ENCODE measurements at places on chromosomes 12 and 14.

DNA sequence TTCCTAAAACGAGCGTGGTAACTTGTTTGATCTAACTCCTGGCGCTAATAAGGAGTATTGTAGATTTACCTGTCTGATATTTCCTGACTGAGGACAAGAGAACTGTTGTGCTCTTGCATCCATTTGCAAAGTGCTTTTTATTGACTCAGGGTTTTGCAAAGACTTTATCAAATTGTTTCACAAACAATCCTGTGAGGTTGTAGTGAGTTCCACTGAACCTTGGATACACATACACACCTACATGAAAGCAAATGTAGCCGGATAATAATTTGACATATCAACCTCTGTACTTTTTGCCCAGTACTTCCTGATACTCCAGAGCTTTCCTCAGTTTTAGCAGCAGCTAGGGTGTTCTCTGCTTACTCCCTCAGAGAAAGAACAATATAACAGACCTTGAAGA is 6.7 kb upstream of the PTGER2 start:
- no peak for DNase-seq

DNA sequence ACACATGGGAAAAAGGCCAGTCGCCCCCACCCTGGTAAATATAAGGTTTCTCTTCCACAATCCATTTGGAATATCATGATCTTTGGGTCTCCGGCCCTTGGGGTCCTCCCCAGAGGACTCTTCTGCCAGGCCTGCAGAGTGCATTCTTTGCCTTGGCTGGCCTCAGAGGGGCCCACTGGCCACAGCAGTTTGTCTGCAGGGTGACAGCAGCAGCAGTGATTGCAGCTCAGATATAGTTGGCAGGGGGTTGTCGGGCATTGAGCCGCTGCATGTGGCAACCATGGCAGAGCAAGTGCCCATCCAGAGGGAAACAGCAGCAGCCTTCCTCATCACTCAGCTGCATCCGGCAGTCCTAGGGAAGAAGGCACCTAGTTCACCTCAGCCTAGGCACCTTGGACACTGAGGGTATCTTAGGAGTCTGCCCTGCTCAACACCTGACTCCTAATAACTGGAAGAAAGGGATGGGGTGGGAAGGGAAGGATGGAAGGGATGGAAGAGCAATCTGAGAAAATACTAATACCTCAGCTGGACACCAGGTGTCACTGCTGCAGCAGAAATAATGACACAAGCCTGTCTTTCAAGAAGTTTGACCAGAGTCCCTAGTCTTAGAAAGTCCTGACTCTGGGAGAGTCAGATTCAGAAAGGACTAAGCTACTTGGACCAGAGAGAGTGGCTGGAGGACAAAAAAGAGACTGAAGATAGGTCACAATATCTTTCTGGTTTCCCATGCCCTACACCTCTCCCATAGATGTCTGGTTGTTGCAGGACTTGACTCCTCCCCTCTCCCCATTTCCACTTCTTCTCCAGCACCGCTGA is 8.9 kb downstream of the AJUBA start:
- no peak for DNase-seq

GRCh38 chr12:57049890-57050289 is at the start of gene MYO1A:
Gene MYO1A (minus strand): TSS chr12:57050129. CDS start chr12:57048323, 1,806 bp downstream.
- DNase-seq, result no peak

- DNase-seq, result no peak
These were observed 160.7 kb upstream of the TMTC1 start for GRCh38 chr12:29944269-29945000.

DNA sequence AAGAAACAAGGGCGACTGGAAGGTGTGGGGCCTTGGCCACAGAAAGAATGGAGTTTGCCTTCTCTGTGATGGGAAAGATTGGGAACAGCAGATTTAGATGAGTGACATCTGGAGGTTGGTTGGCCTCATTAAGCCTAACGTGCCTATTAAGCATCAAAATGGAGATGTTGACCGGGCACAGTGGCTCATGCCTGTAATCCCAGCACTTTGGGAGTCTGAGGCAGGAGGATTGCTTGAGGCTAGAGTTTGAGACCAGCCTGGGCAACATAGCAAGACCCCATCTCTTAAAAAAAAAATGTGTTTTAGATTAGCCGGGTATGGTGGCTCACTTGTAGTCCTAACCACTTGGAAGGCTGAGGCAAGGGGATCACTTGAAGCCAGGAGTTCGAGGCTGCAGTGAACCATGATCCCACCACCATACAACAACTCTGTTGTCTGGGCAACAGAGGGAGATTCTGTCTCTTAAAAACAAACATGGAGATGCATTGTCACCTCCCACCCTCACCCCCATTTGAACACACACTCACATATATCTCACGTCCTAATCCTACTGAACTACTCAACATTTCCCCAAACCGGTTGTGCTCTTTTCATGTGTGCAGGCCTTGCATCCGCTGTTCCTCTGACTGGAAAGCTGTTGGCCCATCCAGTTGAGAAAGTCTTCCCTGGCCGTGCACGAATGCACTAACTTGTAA is 172.1 kb downstream of the ETV6 start:
- DNase-seq, result no peak

- no peak for DNase-seq
These were observed 33.3 kb upstream of the ITPK1 start for GRCh38 chr14:93148979-93149378.

GRCh38 chr14:76868454-76869170 is 42.4 kb downstream of the LRRC74A start:
- no peak for DNase-seq

DNA sequence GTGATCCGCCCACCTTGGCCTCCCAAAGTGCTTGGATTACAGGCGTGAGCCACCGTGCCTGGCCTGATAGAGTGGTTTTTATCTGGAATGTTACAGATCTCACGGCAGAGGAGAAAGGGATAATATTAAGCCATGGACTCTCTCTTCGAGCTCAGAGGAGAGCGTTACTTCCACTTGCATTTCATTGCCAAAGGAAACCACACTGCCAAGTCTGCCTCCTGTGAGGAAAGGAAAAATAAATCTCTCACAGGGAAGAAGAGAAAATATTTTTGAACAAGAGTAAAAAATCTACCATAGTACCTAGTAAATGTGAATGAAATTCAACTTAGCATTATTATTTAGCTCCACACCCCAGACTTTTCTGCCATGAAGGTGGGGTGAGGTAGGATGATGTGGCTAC is 319.2 kb upstream of the PRICKLE1 start:
- DNase-seq, result no peak

DNA sequence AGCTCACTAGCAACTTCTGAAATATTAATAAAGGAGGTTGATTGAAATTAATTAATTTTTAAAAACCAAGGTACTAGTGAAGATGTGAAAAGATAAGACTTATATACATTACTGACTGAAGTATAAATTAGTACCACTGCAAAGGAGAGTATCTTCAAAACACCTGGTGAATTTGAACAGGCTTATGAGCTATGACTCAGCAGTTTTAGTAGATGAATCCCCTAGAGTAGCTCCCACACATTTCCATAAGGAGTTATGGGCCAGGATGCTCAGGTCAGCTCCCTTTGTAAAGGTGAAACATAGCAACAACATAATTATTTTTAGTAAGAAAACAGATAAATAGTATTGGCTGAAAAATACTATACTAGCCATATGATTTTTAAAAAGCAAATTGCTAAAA is 218.6 kb downstream of the SYT1 start:
- no peak for DNase-seq

DNA sequence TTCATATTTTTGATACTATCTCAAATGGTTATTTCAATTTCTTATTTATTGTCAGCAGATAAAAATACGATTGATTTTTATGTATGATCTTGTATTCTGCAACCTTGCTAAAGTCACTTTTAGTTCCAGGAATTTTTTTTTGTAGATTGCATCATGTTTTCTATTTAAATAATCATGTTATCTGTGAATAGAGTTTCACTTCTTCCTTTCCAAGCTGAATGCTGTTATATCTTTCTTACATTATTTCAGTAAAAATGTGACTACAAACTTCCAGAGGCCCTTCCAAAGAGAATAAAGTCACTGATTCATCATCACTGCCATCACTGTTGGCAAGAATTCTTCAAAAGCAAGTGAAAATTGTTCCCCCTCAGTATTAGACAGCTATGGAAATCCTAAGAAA is 104.7 kb upstream of the RAP1B start:
- DNase-seq, result no peak

GRCh38 chr12:105083551-105084105 is 630 bp downstream of the ALDH1L2 start:
- DNase-seq, result no peak

DNA sequence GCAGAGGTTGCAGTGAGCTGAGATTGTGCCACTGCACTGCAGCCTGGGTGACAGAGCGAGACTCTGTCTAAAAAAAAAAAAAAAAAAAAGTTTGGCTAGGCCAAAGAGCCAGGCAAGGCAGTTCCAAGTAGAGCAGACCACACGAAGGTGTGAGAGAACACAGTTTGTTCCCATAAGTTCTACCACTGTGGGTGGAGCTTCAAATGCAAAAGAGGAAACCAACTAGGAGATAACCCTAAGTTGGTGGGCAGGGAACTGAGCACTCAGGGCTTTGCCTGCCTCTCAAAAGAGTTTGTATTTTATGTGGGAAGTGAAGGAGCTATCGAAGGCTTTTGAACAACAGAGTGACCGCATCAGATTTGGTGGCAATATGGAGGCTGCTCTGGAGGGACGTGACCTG is 15.1 kb downstream of the SOCS2 start:
- no peak for DNase-seq

GRCh38 chr14:95314609-95315008 is 5.1 kb downstream of the CLMN start:
- peak; percentile 41 for DNase-seq

GRCh38 chr14:92135269-92135668 is 13.5 kb downstream of the CPSF2 start:
- no peak for DNase-seq

DNA sequence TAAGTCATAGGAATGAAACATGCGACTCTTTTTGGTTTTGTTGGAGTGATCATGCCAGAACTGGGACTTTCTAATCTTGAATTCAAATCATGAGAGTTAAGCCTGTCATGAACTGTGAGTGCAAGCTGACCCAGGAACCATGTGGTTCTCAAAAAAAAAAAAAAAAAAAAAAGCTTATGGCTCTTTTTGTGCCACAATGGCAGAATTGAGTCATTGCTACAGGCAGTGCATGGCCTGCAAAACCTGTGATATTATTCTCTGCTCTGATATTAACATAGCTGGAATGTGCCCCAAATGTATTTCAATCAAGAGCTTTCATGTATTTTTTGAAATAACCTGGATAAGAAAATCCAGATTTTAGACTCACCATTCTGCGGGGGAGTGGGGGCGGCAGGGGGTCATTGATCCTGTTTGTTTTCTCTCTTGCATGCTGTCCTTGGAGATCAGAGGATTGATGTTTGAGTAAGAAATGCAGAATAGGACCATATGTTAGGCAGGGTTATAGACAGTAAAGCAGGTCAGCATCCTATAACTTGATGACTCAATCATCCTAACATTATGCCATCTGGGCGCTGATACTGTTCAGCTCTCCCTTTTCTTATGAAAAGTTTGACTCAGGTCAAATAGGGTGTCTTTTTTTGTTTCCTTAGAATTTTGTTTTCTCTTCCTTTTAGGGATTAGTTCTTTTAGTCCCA is 797.4 kb downstream of the DIO2 start:
- no peak for DNase-seq

- DNase-seq, result no peak
These were observed 80.5 kb upstream of the ZFP36L1 start for GRCh38 chr14:68873376-68873775.

- no peak for DNase-seq
These were observed 2.1 kb downstream of the SLC7A7 start for GRCh38 chr14:22813145-22813544.

- no peak for DNase-seq
These were observed 8.3 kb upstream of the TTC5 start for GRCh38 chr14:20314026-20314425.

- no peak for DNase-seq
These were observed at the start of gene BDKRB1 for GRCh38 chr14:96255501-96256366. Gene BDKRB1 (plus strand): TSS chr14:96256210. CDS start chr14:96263683, 7,473 bp downstream.

DNA sequence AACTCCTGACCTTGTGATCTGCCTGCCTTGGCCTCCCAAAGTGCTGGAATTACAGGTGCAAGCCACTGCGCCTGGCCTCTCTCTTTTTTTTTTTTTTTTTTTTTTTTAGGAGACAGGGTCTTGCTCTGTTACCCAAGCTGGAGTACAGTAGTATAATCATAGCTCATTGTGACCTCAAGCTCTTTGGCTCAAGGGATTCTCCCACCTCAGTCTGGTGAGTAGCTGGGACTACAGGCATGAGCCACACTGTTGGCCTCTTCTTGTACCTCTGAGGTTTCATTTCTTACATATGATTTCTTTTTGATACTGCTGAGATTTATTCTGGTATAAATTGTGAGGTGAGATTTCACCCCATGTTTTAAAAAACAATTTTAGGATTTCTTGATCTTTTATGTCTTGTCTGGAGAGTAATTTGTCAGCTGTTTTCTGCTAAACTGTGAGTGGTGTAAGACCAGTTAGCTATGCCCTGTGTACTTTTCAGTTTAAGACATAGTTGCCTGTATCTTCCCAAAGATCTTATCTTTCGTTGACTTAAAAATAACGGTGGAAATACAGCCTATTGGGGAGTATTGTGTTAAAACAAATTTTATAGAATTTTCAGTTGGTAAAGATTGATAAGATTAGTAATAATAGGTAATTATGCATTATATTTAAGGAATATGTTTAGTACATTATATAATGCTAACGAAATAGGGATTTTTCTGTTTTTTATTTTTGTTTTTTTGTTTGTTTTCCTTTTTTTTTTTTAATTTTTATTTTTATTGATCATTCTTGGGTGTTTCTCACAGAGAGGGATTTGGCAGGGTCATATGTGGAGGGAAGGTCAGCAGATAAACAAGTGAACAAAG is 31.7 kb downstream of the WDR20 start:
- no peak for DNase-seq

- no peak for DNase-seq
These were observed 64.2 kb downstream of the LLPH start for GRCh38 chr12:66066137-66066928.

DNA sequence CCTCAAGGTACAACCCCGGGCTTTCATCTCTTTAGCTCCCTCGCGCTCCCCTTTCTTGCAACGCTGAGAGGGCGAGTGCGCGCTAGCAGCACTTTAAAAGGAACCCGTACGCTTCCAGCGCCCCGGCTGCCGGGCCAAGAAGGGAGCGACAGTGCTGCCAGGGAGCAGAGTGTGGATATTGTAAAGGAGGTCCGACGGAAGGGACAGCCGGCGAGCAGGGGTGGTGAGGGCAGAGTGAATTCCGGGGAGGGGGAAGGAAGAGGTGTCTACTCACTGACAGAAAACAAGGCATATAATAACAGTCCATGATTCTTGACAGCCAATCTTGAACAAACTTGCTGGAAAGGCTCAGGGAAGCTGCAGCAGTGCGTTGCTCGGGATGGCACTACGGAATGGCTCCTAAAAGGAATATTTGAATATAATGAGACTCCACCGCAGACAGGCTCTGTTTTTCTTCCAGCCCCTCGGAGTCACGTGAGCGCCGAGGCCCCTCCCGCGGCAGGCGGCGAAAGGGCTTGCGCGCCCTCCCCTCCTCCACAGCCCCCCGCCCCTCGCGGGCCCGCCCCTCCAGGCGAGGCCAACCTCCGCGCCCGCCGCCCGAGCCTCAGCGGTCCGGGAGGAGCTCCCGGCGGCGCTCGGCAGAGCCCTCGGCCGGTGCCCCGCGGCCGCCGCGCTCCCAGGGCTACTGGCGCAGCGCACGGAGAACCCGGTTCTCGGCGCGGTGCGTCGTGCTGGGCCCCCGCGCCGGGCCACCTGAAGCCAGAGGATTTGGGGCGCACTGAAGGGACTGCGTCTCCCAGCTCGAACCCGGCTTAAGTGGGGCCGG is 3.4 kb downstream of the BMP4 start:
- no peak for DNase-seq

Data from stimulated activated CD8-positive, alpha-beta memory T cell treated with anti-CD3 and anti-CD28 coated beads, Interleukin-2, amount 100 ng/mL, for 48 hours (primary cell).